ENCODE measurements at places on chromosomes 12 and 14.

GRCh38 chr12:100138048-100138802 is 4.4 kb downstream of the BLTP3B start:
- no peak for DNase-seq

- DNase-seq, result no peak
Measured at GRCh38 chr14:51394384-51394783, 154.3 kb downstream of the TMX1 start.

DNA sequence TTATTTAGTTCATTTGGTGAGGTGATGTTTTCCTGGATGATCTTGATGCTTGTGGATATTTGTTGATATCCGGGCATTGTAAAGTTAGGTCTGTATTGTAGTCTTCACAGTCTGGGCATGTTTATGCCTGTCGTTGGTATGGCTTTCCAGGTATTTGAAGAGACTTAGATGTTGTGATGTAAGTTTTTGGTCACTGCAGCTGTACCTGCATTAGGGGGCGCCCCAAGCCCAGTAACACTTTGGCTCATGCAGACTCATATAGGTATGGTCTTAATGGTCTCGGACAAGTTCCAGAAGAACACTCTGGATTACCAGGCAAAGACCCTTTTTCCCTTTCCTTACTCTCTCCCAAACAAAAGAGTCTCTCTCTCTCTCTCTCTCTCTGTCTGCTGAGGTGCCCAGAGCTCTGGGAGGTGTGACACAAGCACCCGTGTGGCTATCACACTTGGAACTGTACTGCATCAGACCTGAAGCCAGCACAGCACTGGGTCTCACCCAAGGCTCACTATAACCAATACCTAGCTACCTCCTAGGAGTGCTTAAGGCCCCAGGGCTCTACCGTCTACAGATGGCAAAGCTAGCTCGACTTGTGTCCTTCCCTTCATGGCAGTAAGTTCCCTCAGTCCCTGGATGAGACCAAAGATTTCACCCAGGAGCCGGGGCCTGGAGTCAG is 425.8 kb upstream of the ATXN7L3B start:
- no peak for DNase-seq

DNA sequence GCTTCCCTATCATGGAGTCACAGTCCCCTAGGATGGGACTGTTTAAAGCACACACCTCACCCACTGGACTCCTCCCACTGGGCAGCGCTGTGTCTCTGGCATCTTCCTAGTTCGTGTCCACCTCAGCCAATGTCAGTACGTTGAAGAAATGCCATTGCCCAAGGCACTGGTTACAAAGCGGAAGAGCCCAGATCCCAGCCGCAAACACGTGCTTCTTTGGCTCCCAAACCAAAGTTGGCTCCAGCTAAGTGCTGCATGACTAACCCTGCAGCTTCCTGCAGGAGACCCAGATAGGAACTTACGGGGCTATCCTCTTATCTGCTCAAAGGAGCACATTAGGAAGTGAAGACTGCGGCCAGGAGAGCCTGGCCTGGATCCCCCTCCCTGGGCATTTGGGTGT is 9.3 kb downstream of the SYNE3 start:
- no peak for DNase-seq

- no peak for DNase-seq
Measured at GRCh38 chr12:131027876-131028586, 74.3 kb downstream of the ADGRD1 start.
